ENCODE measurements at places on chromosomes 12 and 14.

- DNase-seq: no peak
Observed at GRCh38 chr14:31543969-31544799, 17.0 kb upstream of the NUBPL start.

DNA sequence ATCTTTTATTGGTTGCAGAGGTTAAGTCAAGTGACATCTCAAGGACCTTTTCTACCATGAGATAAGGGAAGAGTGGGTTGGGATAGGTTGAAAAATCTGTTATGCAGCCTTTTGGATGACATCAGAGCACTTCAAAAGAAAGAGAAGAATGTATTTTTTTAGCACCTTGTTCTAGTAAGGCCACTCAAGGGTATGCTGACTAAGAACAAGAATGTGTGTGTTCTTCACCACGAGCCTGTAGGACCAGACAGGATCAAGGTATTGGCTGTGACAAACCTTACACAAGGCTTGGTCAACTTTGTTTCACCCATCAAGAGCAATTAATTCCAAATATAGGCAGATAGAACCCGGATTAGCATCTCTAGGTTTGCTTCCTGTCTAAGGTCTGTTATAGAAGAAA is 142.5 kb downstream of the SAMD4A start:
- DNase-seq: peak; percentile 40

DNA sequence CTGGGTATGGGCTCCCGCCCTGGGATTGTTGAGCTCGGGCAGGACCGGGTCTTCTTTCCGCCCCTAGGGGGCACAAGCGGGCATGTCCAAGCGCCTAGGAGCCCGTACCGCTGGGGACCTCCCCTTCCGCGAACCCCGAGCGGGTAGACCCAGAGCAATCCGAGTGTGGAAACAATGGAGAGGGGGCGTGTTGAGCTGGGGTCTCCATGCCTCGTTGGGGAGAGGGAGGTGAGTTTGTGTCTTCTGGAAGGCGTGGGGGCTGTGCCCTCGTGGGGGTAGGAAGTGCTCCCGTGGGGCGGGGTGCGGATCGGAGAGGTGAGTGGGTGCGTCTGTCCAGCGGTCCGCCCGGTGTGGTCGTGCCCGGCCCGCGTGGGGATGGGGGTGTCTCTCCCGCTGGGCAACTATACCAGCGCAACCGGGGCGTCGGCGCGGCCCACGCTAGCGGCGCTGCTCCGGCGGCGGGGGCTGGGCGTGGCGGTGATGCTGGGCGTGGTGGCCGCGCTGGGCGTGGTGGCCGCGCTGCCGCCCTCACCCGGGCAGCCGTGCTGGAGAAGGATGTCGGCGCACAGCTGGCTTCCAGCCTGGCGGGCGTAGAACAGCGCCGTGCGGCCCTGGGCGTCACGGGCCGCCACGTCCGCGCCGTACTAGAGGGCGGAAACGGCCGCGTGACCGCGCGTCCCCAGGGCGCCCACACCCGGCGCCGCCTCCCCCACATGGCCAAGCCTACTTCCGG is 12.2 kb downstream of the AGAP2 start:
- peak; percentile 62 for DNase-seq

DNA sequence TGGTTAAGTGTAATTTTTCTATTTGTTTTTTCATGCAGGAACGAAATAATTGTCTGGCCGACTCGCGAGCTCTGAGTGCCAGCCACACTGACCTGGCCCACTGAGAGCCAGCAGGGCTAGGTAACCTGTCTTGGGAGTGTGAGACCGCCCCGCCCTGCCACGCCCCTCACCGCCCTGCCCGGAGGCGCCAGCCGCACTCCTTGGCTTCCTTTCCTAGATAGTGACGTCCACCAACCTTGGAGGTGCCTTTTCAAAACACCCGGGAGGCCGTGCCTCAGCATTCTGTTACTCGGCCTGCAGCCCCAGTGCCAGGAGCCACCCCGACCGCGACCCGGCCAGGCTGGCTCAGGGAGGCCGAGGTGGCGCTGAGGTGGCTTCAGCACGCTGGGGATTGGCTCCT is 21.7 kb downstream of the XRCC3 start:
- no peak for DNase-seq

DNA sequence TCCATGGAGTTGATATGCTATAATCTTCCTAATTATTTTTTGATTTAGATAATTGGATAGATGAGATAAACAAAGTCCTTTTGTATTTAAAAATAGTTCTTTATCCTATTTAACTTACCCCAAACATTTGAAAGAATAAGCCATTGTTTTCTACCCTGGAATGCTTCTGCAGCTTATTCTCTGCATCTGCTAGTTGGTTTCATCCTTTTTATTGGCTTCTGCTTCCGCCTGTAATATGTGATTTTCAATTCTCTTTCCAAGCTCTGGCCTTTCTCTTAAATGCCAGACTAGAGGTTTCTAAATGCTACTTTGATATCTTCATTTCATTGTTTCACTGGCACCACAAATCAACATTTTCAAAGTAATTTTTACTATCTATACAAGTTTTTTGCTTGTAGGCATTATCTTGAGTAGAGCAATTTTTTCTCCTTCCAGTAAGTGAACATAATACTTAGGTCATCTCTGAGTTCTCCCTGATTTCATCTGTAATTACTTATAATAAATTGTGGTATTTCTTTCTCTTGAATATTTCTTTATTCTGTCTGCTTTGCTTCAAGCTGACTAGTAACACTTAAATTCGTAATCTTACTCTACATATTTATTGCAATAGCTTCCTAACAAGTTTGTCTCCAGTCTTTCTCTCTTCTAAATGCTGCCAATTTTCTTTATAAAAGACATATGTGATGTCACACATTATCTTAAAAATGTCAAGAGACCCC is 958.4 kb downstream of the SLC6A15 start:
- no peak for DNase-seq

- no peak for DNase-seq
Observed at GRCh38 chr12:56803750-56804149, 40.6 kb downstream of the HSD17B6 start.

- no peak for DNase-seq
Observed at GRCh38 chr12:74043343-74043742, 494.3 kb upstream of the ATXN7L3B start.

- DNase-seq: peak; percentile 72
Observed at GRCh38 chr14:70013271-70013873, 134.2 kb downstream of the SMOC1 start.

GRCh38 chr12:121773011-121773777 is 20.3 kb downstream of the RHOF start:
- DNase-seq: peak; percentile 86

DNA sequence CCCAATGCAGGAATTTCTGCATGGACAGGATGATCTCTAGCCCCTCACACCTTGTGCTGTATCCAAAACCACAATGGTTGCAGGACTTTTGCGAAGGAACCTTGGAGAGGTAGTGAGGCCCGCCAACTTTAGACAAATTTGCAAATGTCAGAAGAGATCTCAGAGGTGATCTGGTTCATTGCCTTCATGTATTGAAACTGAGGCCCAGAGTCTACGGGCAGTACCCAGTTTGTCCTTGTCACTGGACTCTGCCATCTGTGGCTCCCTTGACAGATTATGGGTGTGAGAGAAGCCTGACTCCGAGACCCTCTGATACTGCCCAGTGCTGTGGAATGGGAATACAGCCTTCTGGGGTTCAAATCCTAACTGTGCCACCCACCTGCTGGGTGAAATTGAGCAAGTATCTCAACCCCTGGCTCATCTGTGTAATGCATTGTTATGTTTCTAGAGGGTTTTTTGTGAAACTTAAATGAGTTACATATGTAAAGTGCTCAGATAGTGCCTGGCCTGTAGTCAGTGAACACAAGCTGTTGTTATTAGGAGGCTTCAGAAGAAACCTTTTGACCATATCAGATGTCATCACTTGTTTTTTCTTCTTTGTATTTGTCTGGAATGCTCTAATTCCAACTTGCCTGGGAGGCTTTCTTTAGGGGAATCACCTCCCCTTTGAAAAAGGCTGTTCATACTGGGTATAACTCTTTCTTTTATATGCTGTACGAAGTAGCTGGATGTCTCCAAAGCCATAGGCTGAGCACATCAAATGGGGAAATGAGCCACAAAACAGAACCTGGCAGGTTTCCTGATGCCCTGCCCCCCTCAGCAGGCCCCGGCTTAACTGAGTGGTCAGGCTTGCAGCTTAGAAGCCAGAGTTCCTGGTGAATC is 71.4 kb upstream of the SRSF5 start:
- no peak for DNase-seq

DNA sequence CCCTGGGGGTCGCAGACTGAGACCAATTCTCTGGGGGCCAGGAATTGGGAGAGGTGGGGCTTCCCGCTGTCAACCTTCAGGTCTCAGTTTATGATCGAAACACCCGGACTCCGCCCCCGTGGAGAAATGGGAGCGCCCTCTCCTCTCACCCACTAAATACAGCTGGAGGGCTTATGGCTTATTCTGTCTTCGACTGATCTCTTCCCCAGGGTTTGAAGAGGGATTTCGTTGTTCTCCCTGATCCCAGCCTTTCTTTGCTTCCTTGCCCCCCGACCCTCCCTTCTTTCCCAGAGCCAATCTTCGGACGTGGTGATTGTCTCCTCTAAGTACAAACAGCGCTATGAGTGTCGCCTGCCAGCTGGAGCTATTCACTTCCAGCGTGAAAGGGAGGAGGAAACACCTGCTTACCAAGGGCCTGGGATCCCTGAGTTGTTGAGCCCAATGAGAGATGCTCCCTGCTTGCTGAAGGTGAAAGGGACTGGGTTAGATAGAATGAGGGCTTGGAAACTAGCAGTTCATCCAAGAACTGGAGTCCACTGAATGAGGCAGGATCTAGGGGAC is 607 bp downstream of the OS9 start:
- peak; percentile 38 for DNase-seq

DNA sequence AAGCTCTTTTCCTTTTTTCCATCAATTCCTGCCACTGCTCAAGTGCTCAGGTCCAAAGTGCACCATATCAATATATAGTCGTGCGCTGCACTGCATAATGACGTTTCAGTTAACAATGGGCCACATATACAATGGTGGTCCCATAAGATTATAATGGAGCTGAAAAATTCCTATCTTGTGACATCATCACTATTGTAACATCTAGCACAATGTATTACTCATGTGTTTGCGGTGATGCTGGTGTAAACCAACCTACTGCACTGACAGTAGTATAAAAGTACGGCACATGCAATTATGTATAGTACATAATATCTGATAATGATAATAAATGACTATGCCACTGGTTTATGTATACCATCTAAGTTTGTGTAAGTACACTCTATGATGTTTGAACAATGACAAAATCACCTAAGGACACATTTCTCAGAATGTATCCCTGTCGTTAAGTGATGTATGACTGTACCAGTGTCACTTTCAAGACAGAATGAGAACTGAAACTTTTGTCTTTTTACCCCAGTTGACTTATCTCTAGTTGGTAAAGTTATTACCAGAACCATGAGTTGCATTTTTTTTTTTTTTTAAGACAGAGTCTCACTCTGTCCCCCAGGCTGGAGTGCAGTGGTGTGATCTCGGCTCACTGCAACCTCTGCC is 53.7 kb upstream of the INSM2 start:
- peak; percentile 2 for DNase-seq

- DNase-seq: no peak
Observed at GRCh38 chr14:82528016-82528415, 994.4 kb upstream of the SEL1L start.

GRCh38 chr12:19799216-19799615 is 359.9 kb downstream of the AEBP2 start:
- no peak for DNase-seq

- no peak for DNase-seq
Observed at GRCh38 chr14:53620890-53621289, 335.7 kb downstream of the BMP4 start.

DNA sequence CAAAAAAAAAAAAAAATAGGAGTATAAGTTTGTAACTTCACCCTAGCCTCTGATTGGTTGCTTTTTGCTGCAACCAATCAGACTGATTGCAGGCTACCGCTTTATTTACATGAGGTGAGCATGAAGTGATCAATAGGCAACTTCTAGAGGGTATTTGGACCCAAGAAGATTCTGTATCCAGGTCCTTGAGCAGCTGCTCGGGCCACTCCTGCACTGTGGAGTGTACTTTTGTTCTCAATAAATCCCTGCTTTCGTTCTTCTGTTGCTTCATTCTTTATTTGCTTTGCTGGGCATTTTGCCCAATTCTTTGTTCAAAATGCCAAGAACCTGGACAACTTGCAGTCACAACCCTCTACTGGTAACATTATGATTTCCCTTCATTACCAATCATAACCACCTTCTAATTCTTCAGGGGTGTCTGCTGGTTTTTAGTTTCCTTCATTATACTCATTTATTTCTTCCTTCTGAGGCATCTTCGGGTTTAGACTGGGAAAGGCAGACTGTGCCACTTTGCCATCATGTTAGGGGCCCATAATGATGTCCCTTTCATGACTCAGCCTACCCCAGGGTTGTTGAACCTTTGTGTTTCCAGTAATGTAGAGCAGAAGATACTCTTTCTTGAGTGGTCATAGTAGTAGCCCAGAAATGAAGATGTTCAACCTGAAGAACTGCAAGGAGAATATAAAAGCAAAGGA is 43.4 kb upstream of the LIMA1 start:
- no peak for DNase-seq

DNA sequence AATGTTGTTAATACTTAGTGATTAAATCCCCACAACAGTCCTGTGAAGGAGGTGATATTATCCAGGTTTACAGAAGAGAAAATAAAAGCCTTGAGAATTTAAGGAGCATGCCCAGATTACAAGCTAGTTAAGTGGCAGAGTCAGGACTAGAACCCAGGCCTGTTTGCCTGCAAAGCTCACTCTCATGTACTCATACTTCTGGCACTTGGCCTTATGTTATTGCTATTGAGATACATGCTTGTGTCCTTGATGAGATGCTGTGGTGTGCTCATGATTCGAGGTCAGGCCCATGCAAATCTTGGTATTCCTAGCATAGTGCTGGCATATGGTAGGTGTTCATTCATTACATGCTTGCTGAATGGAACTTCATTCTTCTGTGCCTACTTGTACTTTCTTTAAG is 7.6 kb upstream of the EID3 start:
- no peak for DNase-seq

- no peak for DNase-seq
Observed at GRCh38 chr14:26026384-26026783, 571.4 kb downstream of the NOVA1 start.
